Kidney capillary endothelial cell (primary cell): ENCODE measurements at places on chromosomes 4 and X.

DNA sequence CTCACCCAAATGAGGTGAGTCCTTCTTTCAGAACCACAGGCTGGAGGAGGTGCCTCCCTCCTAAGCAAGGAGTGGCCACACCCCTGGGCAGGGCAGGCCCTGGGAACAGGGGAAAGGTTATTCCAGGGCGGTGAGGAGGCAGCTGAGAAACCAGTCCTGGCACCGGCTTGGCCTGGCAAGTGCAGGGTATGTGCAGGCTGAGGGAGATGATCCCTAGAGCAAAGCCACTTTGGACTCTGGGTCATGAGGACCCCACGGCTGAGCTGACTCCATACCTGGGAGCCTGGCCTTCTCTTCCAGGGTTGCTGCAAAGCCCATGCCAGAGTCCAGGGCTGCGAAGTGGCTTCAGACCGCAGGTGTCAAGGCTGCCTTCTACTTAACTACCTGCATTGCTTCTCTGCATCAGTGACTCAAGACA is 49.5 kb upstream of the HELT start:
- DNase-seq = no peak

GRCh38 chr4:74353858-74354257 is 11.1 kb upstream of the EREG start:
- DNase-seq = no peak

DNA sequence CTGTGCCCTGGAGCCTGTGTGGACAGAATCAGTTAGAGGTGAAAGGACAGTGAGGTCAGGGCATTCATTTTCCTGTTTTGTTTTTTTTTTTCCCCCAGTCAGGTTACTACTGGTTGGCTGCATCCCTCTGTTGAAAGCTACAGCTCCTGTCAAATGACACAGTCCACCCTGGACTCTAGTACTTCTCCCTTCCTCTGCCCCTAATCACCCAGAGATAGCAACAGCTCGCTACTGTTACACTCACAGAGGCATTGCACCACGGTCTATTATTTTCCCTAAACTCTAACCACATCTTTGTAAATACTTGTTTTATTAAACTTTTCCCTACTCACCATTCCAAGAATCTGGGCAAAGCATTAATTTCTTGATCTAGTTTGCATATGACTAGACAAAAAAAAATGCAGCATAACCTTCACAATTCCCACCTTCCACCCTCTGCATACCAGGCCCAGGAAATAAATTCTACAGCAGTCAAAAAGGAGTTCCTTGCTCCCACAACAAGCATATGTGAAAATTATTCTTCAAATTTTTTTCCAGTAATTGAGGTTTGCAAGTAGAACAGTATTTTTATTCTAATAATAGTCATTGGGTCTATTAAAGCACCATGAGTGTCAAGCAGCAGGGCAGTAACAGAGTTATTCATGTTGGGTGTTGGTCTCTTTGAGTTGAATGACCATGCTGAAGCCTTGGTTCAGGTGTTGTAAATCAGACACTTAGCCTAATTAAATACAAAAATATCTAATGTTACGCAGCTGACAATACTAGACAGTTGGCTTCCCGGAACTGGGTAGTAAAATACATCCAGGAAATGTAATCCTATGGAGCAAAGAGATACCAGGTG is 329.2 kb downstream of the INPP4B start:
- DNase-seq = no peak

GRCh38 chr4:102825261-102826091 is 1.9 kb downstream of the UBE2D3 start:
- DNase-seq = peak; percentile 67

DNA sequence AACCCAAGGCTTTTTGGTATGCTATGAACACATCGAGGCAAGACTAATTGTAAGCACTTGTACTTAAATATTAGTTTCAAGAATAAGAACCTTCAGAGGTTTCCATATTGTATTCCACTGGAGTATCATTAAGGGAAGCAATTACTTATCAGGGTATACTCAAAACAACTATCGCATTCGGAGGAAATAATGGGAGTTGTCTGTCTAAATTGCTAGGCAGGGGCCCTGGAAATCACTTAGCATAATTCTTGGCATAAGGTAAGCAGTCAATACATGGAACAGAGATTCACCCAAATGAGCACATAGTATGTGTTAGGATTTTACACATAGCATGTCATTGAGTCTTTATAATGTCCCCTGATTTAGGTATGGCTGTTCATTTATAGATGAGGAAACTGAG is 249.4 kb downstream of the DHX15 start:
- no peak for DNase-seq
